ENCODE measurements at places on chromosomes 5 and 9. TPM values are rescaled to one million over a fixed set of nuclear protein-coding genes. Genes with fewer than 3 reads are reported as not detected.

EMB gene
- 32.4 TPM for total RNA-seq

TUT7 gene
- total RNA-seq, result 40.0 TPM

NDST1 gene
- total RNA-seq, result 174 TPM

HTR1A gene
- 0.24 TPM for total RNA-seq

MAP1B gene
- total RNA-seq, result 431 TPM

ZBTB34 gene
- total RNA-seq, result 14.6 TPM

Data from testis (tissue), 5 donors.